ENCODE measurements at places on chromosomes 7 and 10. TPM values are rescaled to one million over a fixed set of nuclear protein-coding genes. Genes with fewer than 3 reads are reported as not detected.

GRCh38 chr10:84352251-84352842 is 24.0 kb downstream of the CCSER2 start:
- DNase-seq = no peak

DNA sequence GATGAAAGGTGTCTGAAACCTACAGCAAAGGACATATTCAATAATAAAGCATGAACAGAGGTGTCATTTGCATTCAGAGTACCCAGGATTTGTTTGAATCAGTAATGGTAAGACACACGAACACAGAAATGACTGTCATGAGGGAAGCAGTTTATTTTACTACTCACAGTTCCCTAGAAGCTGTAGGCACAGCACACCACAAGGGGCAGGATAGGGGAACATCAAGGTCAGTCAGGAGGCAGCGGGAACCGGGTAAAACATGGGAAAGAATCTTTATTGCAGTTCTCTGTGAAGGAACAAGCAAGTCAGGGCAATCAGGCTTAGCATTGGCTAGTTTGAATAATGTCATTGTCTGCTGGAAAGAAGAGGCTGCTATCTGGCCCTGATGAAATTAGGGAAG is 70.2 kb upstream of the PDSS1 start:
- no peak for DNase-seq

DNA sequence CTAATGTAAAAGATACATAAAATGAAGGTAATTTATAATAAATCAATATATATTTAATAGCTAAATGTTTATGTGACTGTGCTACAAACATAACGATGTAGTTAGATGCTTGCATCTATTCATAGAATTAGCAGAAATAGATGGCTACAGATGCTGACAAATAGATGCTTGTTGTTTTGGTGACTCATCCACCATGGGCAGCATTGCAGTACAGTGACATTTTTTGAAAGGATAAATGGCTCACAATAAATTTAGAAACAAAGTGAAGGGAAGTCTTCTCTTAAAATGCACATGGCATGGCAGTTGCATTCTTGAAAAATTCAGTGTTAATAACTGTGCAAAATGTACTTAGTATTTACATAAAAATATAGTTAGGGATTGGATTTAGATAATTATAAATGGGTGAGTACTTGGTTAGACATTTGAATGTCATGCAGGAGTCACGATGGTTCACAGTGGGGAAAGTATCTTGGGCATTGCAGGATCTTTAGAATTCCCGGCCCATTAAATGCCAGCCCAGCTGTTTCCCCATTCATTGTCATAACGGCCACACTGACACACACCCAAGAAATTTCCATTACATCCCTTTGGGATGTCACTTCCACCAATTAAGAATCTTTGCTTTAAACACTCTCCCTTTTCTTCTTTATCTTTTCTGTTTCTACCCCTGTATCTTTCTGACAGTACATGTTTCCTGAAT is 564.1 kb downstream of the ATRNL1 start:
- no peak for DNase-seq

DNA sequence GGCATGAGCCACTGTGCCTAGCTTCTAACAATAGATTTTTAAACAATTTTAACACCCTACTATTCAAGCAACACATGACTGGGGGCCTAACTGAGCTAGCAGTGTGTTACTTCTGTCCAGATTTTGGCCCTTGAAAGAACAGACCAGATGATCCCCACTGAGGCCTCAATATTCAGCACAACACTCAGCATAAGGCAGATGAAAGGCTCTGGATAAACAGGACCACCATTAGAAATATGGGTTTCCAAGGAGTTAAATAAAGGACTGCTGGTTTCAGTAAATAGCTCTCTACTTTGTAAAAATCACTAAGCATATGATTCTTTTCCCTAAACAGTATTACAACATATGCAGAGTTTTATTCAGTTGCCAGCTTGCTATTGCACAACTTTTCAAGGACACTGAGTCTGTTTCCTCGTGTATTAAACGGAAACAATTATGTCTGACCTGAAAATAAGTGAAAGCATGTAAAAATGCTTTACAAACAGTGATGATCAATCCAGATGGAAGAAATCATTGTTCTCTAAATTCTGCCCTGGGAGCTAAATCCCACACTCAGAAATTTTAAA is 23.8 kb upstream of the FZD1 start:
- DNase-seq = no peak

Gene DGKI
- 0.44 TPM for total RNA-seq

DNA sequence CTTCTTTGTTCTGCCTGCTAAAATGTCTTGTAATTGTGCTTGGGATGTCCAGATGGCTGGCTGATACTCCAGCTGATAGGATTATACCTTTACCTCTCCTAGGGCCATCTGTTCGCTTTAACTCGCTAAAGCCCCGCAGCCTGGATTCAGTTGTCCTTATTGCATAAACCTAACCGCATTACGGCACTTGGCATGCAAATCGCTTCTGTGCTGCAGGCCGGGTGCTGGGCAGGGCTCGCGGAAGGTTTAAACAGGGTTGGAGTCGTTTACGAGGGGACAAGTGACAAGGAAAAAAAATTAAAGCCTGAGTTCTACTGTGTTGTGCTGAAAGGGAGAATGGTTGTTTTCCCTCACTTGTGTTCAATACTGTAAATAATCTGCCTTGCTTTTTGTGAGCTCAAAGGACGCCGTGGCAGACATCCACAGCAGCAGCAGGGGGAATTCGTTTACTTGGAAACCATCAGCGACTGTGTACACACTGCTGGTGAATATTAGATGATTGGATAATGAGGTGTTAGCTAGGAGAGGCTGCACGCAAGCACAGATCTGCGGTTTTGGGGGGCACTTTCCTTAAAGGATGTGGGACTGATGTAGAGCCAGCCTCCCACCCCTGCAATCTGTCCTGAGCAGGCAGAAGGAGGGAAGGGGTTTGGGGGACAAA is 93.0 kb downstream of the EBF3 start:
- DNase-seq = no peak

DNA sequence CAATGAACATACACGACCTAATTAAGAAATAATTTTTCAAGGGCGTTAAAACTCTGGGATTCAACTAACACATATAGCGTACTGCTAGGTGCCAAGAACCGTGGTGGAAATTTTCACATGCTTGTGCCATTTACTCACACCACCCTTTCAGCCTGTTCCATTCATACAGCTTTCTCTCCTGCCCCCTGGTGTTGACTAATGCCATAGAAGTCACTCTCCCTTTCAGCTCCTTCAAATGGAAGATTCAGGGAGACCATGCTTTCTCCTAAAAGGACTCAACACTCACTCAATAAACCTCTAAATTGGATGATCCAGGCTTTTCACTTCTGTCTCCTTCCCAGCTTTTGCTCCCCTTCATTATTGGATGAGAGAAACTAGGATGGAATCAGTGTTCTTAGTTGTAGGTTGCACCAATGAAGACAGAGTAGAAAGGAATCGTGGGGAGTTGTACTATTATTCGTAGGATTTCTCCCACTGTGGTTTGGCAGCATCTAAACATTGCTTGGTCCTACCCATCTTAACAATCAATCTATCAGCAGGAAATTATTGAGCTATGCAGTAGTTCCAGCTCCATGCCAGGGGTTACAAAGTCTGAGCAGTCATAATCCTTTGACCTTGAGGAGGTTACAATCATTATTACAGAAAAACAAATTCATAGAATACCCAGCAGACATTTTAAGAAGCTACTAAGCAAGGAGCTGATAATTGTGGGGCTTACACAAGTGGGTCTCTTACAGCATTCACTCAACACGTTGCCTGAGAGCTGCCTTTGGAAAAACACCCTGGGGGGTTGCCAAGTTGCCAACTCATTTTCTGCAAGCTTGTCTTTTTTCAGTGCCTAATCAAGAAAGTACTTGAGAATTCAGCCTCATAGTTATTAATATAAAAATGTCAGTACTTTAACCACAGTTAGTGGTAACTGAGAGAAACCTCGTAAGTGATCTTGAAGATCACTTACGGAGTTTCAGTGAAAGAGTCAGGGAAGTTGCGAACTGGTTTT is 2.8 kb upstream of the PPP1R3C start:
- DNase-seq = no peak

Gene ERVW-1
- total RNA-seq = not detected

DNA sequence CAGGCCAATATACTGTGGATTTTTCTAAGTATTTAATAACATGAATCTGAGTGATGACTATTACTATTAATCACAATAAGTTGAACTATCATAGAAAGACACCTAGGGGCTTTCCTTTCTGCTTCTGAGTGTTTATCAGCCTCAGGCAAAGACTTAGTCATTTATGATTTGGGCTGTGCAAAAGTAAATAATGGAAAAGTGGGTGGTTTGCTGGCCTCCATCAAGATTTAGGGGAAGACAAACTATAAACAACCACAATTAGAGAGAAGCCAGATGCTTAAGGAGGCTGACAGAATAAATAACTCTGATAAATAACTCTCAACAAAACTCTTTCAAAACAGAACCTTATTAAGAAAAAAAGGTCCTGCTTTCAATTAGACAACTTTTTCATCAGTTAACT is 64.7 kb downstream of the MACC1 start:
- DNase-seq = no peak

DNA sequence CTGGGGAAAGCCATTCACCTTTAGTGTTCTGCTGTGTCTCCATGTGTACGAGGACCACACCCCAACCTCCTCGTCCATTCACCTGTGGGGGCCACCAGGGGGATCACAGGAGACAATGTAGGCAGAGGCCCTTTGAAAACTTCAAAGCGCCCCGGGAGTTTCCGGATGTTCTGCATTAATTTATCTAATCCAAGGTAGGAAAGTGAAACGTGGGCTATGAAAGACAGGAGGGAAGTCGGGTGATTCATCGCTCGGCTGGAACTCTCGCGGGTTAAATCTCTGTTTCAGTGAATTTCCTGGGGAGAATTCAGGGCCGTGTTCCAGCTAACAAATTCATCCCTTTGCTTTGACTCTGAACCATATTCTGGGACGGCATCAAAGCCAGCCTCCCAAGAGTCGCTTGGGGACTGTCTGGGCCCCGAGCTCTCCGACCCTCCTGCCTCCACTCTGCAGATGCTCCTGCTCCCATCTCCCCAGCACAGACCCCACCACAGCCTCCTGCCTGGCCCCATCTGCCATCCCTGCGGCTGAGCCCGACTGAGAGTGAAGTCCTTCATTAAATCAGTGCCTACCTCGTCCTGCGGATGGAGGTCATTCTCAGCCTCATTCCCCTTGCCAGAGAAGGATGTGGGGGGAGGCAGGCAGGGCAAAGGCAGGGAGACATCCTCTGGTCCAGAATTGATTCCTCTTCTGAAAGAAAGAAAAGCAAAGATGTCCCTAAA is 114.1 kb upstream of the CARD11 start:
- no peak for DNase-seq

Gene POLR2J2
- 2.1 TPM for total RNA-seq

Gene PRKCQ
- total RNA-seq = 1.9 TPM

Gene TMEM236
- total RNA-seq = 0.76 TPM

- DNase-seq = no peak
Observed at GRCh38 chr10:46995234-46995633, 84.0 kb downstream of the PTPN20 start.

Gene PIP
- total RNA-seq = not detected

Gene FRG2B
- not detected for total RNA-seq

Gene RAPGEF5
- 16.9 TPM for total RNA-seq

DNA sequence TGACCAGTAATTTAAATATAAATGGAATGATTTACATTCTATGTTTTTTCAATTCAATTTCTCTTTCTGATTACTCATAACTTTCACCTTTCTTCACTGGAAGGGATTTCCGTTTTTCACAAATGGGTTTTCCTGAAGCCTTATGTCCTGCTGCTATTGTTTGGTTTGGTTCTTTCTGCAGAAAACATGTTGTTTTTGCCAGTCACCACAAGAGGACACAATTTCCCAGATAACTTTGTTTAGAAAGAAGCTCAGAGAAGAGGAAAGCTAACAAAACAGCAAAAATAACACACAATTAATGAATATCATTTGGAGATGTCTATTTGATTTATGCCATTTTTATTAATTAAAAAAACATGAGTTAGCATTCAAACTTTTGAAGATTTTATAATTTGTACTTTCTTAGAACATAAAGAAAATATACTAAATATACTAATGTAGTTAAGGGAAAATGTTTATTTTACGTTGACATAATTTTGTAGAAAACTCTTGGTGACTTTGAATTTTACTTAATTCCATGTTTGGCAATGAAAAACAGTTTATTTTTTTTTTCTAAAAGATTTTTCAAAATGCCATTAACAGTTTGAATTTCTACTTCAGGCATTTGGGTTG is 4.6 kb upstream of the TWIST1 start:
- no peak for DNase-seq

GRCh38 chr7:6228361-6229229 is 43.8 kb downstream of the CYTH3 start:
- no peak for DNase-seq

Gene NPC1L1
- total RNA-seq = not detected

DNA sequence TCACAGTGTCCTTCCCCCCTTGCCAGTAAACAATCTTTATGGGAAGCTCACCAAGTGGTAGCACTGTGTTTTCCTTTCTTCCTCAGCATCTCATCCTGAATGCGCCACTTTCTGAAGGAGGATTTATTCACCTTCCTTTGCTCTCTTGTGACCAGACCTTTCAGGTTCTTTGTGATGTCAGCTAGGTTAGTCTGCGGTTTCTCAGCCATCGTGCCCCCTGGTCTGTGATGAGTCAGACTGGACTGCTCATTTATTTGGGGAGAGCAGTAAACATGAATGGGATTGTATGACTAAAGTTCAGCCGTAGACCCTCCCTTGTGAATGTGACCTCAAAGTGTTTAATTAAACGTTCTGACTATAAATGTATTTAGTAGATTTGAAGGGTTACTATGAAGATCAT is 235.1 kb upstream of the CELF2 start:
- no peak for DNase-seq

- no peak for DNase-seq
Observed at GRCh38 chr7:121961089-121961867, 88.3 kb downstream of the PTPRZ1 start.

DNA sequence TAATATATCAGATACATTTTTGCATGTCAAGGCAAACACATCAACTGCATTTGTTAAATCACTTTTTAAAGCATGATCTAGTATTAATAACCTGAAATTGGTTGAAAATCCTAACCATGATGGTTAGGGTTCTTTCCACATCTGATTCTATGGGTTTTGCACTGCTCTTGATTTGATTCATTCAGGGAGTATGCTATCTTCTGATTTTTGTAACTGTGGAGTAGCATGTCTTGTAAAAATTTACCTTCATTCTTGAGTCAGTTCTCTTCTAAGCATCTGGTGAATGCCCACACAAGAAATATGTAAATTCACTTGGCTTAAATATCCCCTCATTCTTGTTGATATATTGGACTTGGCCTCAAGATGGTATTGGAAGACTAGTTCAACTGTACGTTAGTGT is 178.7 kb downstream of the KLF6 start:
- no peak for DNase-seq

Data from esophagus squamous epithelium (tissue), 5 donors.